ENCODE measurements at places on chromosomes 11 and 22. TPM values are rescaled to one million over a fixed set of nuclear protein-coding genes. Genes with fewer than 3 reads are reported as not detected.

- DNase-seq, result no peak
- H3K36me3 ChIP-seq, result no peaks in the 10 kb centered on the region
- H3K27ac ChIP-seq, result no peak overlapping the region
These were observed 113.8 kb downstream of the RBFOX2 start for GRCh38 chr22:35914665-35915476.

GRCh38 chr22:50505776-50506610 is 1.5 kb downstream of the LMF2 start:
- peaks cover 20% of the 10 kb centered on the region for H3K4me1 ChIP-seq
- H3K36me3 ChIP-seq, result peaks cover 19% of the 10 kb centered on the region
- peak overlapping the region; percentile 93 for H3K4me3 ChIP-seq
- no peak for DNase-seq

- no peaks in the 10 kb centered on the region for H3K27me3 ChIP-seq
- H3K4me3 ChIP-seq, result no peak overlapping the region
- H3K36me3 ChIP-seq, result no peaks in the 10 kb centered on the region
- no peak overlapping the region for H3K27ac ChIP-seq
These were observed 27.2 kb downstream of the TMPRSS6 start for GRCh38 chr22:37082251-37082873.

The MRPL48 gene
- total RNA-seq, result 40.6 TPM

GRCh38 chr11:76825726-76826396 is 34.9 kb upstream of the ACER3 start:
- no peaks in the 10 kb centered on the region for H3K36me3 ChIP-seq
- DNase-seq, result no peak
- peaks cover 11% of the 10 kb centered on the region for H3K27me3 ChIP-seq
- H3K4me1 ChIP-seq, result peaks cover 6% of the 10 kb centered on the region
- no peak overlapping the region for H3K4me3 ChIP-seq
- H3K27ac ChIP-seq, result no peak overlapping the region

The KIF18A gene
- 4.4 TPM for total RNA-seq

GRCh38 chr11:63843041-63843440 is 4.1 kb downstream of the MARK2 start:
- no peak for DNase-seq
- no peak overlapping the region for H3K4me3 ChIP-seq
- H3K27ac ChIP-seq, result no peak overlapping the region

The CNTF gene
- 3.2 TPM for total RNA-seq

- H3K36me3 ChIP-seq, result peaks cover 56% of the 10 kb centered on the region
- no peaks in the 10 kb centered on the region for H3K4me1 ChIP-seq
- no peaks in the 10 kb centered on the region for H3K27me3 ChIP-seq
- DNase-seq, result no peak
- H3K27ac ChIP-seq, result no peak overlapping the region
These were observed 324.3 kb upstream of the SYN3 start for GRCh38 chr22:33382436-33382835.

- peaks cover 20% of the 10 kb centered on the region for H3K4me1 ChIP-seq
- no peaks in the 10 kb centered on the region for H3K27me3 ChIP-seq
- no peak for DNase-seq
- H3K27ac ChIP-seq, result peak overlapping the region; percentile 81
These were observed 31.9 kb upstream of the UPB1 start for GRCh38 chr22:24463071-24463760.

DNA sequence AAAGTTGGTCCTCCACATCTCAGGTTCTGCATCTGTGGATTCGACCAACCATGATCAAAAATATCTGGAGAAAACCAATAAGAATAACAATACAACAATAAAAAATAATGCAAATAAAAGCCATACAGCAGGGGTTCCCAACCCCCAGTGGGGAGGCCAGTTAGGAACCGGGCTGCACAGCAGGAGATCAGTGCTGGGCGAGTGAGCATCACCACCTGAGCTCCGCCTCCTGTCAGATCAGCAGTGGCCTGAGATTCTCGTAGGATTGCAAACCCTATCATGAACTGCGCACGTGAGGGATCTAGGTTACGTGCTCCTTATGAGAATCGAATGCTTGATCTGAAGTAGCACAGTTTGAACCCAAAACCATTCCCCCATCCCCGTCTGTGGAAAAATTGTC is 25.4 kb upstream of the MYO18B start:
- no peak overlapping the region for H3K4me3 ChIP-seq
- no peak overlapping the region for H3K27ac ChIP-seq
- no peaks in the 10 kb centered on the region for H3K4me1 ChIP-seq
- peaks cover 82% of the 10 kb centered on the region for H3K36me3 ChIP-seq

DNA sequence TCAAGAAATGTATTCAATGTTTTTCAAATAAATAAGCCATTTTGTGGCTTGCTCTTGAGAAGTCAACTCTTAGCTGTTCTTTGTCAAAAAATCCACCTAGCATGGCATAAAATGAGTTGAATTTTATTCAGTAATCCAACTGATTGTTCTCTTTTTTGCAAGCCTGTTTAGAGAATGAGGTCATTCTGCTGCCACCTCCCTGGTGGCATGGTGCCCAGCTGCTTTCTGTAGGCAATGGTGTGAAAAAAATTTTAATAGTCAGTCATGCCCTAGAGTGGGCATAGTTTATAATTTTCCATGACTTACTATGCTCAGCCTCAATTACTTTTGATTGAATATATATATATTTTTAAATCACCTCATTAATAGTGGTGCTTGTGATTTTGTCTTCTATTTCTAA is 177.2 kb downstream of the INSC start:
- H3K4me3 ChIP-seq, result no peak overlapping the region
- H3K4me1 ChIP-seq, result no peaks in the 10 kb centered on the region
- H3K36me3 ChIP-seq, result no peaks in the 10 kb centered on the region

GRCh38 chr11:61007956-61008896 is 36.7 kb downstream of the CD6 start:
- DNase-seq, result no peak
- H3K4me3 ChIP-seq, result peak overlapping the region; percentile 74
- peaks cover 31% of the 10 kb centered on the region for H3K4me1 ChIP-seq
- H3K27me3 ChIP-seq, result peaks cover 6% of the 10 kb centered on the region
- H3K27ac ChIP-seq, result no peak overlapping the region
- no peaks in the 10 kb centered on the region for H3K36me3 ChIP-seq

The IGLL5 gene
- 189 TPM for total RNA-seq

DNA sequence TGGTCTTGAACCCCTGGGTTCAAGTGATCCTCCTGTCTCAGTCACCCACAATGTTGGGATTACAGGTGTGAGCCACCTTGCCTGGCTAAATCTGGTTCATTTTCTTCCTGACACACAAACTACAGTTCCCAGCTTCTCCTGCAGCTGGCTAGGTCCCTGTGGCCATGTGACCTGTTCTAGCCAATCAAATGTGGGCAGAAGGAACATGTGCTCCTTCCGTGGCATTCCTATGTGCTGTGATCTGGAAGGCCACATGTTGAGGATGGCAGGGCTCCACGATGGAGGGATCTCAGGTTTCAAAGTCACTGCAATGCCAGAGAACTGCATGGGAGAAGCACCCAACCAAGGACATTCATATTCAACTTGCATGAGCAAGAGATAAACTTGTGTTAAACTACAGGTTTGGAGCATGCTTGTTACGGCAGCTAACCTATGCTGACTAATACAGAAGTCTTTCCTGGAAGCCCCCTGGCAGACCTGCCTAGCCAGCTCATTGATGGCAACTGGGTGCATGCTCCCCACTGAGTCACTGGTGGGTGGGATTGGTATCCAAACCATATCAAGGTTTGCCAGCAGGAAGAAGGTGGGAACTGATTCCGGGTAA is 86.0 kb downstream of the RPS6KA4 start:
- H3K36me3 ChIP-seq, result no peaks in the 10 kb centered on the region
- H3K4me3 ChIP-seq, result no peak overlapping the region
- no peak overlapping the region for H3K27ac ChIP-seq
- no peak for DNase-seq
- H3K4me1 ChIP-seq, result peaks cover 52% of the 10 kb centered on the region
- H3K27me3 ChIP-seq, result peaks cover 4% of the 10 kb centered on the region

DNA sequence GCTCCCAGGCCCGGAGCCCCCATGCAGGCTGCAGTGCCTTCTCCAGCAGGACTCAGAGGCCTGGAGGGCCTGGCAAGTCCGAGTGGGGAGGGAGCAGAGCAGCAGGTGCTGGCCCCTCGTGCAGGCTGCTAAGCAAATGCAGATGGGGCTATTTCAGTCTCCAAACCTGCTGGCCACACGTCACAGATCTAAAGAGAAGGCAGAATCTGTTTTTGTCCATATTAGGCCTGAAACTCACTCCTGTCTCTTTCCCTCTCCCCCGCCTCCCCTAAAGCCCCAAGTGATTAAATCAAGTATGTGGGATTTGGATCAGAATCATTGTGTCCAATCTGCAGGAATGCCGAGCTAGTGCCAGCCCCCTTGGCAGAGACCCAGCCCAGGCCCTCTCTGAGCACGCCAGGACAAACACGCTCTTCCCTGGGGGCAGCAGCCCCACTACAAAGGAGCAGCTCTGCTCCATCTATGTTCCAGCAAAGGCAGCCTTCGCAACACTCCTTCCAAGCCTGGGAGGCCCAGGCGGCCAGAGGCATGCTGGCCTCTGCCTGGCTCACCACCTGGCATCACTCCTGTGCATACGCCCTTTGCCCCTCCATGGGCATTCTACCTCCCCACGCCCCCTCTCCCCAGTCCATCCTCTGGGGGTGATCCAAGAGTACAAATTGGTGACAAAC is 26.5 kb downstream of the RPL27A start:
- no peak for DNase-seq
- H3K4me1 ChIP-seq, result no peaks in the 10 kb centered on the region
- H3K4me3 ChIP-seq, result no peak overlapping the region
- no peak overlapping the region for H3K27ac ChIP-seq

The FZD4 gene
- total RNA-seq, result not detected

DNA sequence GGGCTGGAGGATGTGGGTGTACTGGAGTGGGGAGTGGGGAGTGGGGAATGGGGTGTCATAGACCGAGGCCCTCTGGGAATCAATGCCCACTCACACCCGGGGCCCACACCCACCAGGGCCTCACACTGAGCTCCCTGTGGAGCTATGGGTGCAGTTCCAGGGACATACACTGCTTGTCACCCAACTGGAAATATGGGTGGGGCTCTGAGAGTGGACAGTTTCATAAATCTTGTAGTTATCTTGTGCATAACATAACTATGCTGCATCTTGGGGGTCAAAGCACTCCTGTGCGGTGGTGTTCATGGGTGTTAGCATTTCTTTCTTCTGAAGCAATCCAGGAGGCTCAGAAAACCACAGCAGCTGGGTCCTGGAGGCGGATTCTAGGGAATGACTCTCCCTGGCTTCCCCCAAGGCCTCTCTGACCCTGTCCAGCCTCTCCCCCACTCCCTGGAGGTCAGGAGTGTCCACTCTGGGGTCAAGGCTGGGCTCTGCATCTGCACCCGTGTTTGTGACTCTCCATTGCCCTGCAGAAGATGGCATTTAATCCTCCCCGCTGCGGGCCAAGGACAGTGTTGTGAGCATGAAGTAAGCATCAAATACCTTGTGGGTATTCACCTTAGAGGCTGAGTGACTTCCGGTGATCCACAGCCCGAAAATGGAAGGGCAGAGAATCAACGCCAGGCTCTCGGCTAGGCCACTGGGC is 172.5 kb downstream of the CTTN start:
- H3K4me3 ChIP-seq, result no peak overlapping the region
- no peak overlapping the region for H3K27ac ChIP-seq
- no peaks in the 10 kb centered on the region for H3K4me1 ChIP-seq
- peaks cover 29% of the 10 kb centered on the region for H3K27me3 ChIP-seq

The TSPAN18 gene
- 2.8 TPM for total RNA-seq

The KRTAP5-9 gene
- 0.53 TPM for total RNA-seq

The MIAT gene
- total RNA-seq, result 7.3 TPM

GRCh38 chr11:117818041-117818873 is 6.3 kb downstream of the FXYD2 start:
- no peak for DNase-seq
- peaks cover 74% of the 10 kb centered on the region for H3K4me1 ChIP-seq
- H3K36me3 ChIP-seq, result no peaks in the 10 kb centered on the region
- H3K27me3 ChIP-seq, result peaks cover 3% of the 10 kb centered on the region

GRCh38 chr11:78940500-78941225 is 366.0 kb upstream of the NARS2 start:
- no peak for DNase-seq
- H3K4me1 ChIP-seq, result no peaks in the 10 kb centered on the region
- no peaks in the 10 kb centered on the region for H3K36me3 ChIP-seq
- no peak overlapping the region for H3K27ac ChIP-seq
- H3K4me3 ChIP-seq, result no peak overlapping the region
- peaks cover 10% of the 10 kb centered on the region for H3K27me3 ChIP-seq

The TESMIN gene
- 1.8 TPM for total RNA-seq

The OR8A1 gene
- total RNA-seq, result not detected

DNA sequence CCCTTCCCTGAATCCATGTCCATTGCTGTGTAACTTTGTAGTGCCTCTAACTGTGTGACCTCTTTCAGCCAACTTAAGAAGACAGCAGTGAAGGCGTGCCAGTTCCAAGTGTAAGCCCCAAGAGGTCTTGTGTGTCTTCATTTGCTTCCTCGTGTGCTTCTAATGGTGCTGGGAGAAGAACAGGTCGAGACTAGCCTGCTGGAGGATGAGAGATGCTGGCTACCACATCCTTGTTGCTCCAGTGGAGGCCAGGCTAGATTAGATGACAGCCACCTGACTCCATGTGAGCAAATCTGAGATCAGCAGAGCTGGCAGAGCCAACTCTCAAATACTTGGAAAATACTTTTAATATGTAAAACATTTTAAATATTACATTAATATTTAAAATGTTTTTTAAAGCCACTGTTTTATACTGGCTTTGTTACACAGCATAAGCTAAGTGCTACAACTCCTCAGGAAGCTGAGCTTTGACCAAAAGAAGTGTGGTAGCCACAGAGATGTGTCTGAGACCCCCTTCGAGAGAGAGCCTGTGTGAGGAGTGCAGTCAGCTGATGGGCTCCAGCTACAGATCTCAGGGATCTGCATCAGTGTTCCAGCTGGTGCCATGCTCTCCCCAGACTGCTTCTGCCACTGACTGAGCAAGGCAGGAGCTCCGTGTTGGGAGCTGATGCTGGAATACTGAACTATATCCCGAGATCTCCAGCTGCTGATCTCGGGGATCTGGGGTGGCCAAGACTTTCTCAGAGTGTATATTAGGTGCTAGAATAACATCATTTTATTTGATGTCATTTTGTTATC is 8.9 kb downstream of the KCNJ11 start:
- H3K27ac ChIP-seq, result no peak overlapping the region
- no peak overlapping the region for H3K4me3 ChIP-seq
- no peaks in the 10 kb centered on the region for H3K4me1 ChIP-seq
- DNase-seq, result no peak

DNA sequence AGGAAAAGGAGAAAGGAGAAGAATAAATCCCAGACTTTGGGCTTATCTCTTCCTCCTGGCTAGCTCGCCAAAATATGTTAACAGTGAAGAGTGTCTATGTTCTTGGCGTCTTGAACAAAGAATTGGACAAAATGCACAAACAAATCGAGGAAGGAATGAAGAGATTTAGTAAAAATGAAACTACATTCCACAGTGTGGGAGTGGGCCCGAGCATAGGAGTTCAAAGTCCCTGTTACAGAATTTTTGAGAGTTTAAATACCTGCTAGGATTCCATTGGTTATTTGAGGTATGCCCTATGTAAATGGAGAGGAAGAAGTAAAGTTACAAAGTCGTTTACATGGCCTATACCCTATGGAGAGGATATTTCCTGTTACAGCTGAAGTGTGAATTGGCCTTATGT is 525.1 kb upstream of the CNTN5 start:
- no peaks in the 10 kb centered on the region for H3K27me3 ChIP-seq
- no peak for DNase-seq
- H3K4me3 ChIP-seq, result no peak overlapping the region
- no peaks in the 10 kb centered on the region for H3K4me1 ChIP-seq
